Esophagus mucosa (tissue), 1 donor: ENCODE measurements at places on chromosomes 6 and 20. TPM values are rescaled to one million over a fixed set of nuclear protein-coding genes. Genes with fewer than 3 reads are reported as not detected.

TNNC2 gene
- not detected for total RNA-seq

BPIFB1 gene
- total RNA-seq = 8.3 TPM

PTP4A1 gene
- 97.3 TPM for total RNA-seq

VSX1 gene
- total RNA-seq = not detected

MLN gene
- not detected for total RNA-seq

TSBP1 gene
- total RNA-seq = not detected

C20orf202 gene
- total RNA-seq = 0.24 TPM

DNA sequence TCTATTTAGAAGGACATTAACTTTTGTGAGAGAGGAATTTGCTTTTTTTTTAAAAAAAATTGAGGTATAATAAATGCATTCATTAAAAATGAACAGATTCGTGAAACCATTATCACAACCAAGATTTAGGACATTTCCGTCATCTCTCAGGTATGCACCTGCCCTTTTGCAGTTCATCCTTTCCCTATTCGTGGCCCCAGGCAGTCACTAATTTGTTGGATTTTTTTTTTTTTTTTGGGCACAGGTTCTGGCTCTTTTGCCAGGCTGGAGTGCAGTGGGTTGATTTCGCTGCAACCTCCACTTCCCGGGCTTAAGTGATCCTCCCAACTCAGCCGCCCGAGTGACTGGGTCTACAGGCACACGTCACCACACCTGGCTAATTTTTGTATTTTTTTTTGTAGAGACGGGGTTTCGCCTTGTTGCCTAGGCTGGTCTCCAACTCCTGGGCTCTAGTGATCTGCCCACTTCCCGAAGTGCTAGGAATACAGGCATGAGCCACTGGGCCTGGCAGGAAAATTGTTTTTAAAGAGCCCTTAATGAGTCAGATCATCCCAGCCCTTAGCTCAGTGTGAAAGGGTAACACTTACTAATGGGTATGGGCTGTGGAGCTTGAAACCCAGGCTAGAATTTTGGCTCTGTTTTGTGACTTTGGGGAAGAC lies 9.2 kb downstream of the PHF3 start:
- peak; percentile 69 for ATAC-seq

- ATAC-seq = no peak
Measured at GRCh38 chr20:59831916-59832270, 101.5 kb downstream of the SYCP2 start.

GRCh38 chr6:134178161-134179044 lies 126.0 kb upstream of the SLC2A12 start:
- ATAC-seq = peak; percentile 38

- no peak for ATAC-seq
Measured at GRCh38 chr6:41298785-41299502, 12.5 kb upstream of the TREM1 start.

DNA sequence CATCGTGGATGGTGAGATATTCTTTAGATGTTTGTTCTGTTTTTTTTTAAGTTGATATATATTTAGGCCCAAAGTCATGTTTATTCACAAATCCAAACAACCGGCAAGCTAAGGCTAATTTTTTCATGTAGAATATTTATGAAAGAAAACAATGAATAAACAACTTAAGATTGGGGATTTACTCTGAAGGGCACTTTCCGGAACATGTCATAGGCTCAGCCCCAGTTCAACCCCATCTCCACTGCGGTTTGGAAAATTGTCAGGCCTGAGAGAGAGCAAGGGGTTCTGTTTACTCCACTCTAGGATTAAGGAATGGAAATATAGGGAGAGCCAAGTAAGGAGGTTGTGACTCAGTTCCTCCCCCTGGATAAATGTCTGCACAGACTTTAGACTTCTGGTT lies 18.3 kb downstream of the RPS6KA2 start:
- no peak for ATAC-seq

DNA sequence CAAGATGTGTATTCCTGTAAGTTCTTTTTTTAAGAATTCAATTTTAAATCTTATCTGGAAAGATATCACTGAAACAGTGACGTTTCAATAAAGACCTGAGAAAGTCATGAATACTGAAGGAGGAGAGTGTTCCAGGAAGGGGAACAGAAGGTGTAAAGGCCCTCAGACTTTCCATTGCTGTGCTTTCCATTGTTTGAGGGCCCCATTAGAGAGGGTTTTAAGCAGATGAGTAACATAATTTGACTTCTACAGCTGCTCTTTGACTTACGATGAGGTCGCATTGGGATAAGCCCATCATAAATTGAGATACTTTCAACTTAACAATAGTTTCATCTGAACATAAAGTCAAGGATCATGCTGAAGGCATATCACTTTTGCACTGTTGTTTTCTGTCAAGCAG lies 24.7 kb downstream of the ACOT13 start:
- ATAC-seq = no peak

GRCh38 chr6:2616811-2617210 lies 133.9 kb downstream of the MYLK4 start:
- ATAC-seq = no peak

GRCh38 chr6:2733736-2734480 lies 16.8 kb downstream of the MYLK4 start:
- ATAC-seq = no peak

DNA sequence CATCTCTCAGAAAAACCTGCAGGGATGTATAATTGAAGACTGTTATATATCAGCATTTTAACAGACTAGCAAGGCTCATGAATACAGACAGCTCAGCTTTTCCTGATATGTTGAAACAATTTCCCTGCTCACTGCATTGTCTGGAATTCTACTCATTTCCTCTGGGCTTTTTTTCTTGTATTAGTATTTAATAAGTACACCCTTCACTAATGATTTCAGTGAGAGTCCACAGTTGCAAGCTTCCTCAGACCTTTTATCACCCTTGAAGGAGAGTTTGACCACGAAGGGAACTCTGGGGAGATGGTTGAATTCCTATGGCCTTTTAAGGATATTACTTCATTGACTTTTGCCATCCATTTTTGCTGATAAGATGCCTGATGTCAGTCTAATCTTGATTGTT lies 248.7 kb downstream of the ADGB start:
- ATAC-seq = no peak

- ATAC-seq = no peak
Measured at GRCh38 chr20:35681960-35682359, 17.2 kb downstream of the NFS1 start.

DNA sequence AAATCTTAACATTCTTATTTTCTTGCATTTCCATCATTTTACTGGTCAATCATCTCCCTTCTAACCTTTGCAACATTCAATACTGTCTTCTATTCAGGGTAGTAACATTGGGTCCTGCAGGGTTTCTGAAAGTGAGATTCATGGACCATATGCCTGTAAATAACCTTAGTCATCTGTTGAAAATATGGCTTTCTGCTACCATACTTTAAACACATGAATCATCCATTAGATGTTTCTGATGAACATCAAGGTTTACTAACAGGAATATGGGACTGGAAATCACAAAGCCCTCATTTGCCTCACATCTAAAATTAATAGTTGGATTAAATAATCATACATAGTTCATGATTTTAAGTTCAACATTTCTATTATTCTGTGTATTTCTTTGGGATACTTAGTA lies 475.9 kb upstream of the MARCKS start:
- ATAC-seq = no peak

DNA sequence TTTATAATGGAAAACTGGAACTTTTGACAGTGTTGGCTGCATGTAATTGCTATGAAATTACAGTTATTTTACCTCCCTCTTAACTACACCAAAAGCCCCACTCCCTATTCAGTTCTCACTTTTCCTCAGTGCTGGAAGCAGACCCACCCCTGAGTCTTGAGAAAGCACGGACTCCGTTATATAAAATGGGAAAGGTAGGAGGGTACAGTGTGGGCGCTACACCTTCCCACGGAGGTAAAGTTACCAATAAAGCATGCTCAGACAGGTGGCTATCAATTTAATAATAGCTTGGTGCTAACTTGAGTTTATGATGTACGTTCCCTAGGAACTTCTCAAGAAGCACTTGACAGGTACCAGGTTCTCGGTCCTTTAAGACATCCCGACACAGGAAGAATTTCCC lies 59.0 kb downstream of the CLIC5 start:
- no peak for ATAC-seq

DNA sequence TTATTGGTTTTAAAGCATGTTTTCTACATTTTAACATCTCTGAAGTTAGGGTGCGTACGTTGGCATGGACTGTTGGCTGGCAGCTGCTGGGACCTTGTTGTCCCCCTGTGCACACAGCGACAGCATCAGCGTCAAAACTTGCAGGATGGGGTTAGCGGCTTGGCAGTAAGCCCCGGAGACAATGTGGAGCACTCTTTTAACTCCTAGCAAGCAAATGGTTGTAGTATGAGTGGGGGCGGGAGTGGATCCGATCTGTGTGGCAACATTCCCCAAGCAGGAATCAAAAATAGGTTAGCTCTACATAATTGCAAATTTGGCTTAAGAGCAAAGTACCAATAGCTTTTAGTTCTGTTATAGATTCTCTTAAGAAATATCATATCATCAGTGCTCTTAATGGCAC lies 70.1 kb downstream of the NRN1 start:
- ATAC-seq = no peak

DNA sequence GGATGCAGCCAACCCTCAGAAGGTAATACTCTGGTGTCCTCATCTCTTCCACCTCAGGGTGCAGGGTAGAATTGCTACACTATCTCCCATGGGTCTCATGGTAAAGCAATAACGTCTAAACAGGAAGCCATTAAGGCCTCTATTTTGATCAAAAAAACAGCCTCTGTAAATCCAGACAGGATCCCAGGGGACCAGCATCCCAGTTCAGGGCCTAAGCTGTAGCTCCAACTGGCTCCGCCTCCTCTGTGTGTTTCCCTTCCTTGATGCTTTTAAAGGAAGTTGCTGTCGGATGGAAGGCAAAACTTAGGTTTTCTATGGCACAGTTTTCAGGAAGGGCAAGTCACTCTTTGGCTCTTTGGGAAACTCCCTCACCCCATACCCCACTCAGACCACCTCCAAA lies 222.0 kb downstream of the MAFB start:
- ATAC-seq = no peak

- ATAC-seq = no peak
Measured at GRCh38 chr6:41826343-41827022, 39.0 kb downstream of the TOMM6 start.

DNA sequence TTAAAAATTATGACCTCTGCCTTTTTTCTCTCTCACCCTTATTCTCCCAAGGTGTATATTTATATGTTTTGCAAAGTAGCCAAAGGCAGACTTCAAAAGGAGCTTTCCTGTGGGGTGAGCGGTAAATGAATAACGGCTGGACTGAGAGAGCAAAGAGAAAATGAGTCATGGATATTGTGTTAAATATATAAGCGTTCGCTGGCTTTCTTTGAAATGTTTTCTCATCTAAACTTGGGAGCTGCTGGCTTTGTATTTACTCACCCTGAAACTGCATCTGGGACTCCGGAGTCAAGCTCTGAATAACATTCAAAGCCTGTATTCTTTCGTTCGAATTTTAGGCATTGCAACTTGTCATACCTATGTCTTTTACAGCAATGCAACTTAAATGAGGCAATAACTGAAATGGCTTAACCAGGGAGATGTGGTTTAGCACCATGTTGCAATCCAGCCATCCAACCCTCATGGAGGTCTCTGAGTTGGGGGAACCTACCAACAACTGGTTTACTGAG lies 32.0 kb downstream of the ATXN1 start:
- peak; percentile 22 for ATAC-seq

GRCh38 chr6:20846602-20847028 lies 312.4 kb downstream of the CDKAL1 start:
- no peak for ATAC-seq

DNA sequence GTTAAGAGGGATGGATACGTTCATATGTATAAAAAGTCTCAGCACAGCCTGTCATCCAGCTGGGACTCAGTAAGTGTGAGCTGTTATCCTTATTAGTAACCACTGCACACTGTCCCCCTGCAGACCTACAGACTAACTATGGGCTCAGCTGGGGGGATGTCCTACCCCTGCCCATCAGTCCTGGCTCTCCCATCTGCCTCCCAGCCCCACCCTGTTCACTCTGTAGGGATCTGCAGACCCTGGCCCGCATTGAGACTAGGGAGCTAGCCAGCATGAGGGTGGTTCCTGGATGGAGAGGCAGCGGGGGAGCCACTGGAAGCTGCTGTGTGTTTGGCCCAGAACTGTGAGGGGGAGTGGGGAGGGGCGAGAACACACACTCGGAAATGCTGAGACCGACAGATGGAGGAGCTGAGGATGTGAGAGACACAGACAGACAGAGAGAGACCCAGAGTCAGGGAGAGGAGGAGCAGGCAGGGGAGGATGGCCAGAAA lies 17.1 kb downstream of the XKR7 start:
- ATAC-seq = no peak

DNA sequence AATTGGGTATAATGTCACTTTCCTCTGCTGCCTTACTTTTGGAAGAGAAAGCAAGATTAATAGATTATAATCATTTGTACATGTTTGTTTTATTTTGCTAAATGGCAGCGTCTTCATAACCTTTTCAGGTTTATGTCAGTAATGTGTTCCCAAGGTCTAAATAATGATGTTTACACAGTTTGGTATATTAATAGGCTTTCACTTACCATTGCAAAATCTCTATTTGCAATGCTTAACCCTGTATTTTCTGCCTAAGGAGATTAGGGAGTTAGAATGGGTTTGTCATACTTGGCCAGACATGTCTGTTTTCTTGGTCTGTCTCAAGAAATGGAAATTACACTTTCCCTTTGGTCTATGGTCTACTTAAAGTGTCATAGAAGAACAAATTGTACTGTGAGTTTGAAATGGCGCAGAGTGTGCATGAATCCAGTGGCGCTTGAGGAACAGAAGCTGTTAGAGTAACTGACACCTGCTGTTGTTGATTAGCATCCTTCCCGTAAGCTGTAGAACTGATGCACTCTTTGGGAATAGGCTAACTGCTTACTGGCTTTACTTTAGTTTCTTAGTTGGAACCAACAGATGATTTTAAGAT lies 261.1 kb downstream of the SAMD5 start:
- peak; percentile 77 for ATAC-seq

DNA sequence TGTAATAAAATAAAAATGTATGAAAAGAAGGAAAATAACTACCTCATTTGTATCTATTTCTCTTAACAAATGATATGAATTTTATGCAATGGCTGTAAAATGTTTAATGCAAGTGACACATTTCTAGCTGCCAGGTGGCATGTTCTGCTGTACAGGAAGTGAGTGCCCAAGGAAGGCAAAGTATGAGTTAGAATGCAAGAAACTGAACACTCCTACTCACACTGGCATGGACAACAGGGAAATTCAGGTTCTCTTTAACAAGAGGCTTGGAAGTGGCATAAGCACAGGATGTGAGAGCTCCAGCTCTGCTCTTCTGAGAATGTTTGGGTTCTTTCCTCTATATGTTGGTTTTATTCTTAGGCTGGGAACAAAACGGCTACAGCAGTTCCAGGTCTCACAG lies 20.4 kb upstream of the LAMA4 start:
- ATAC-seq = no peak

- peak; percentile 54 for ATAC-seq
Measured at GRCh38 chr6:52162940-52163908, 23.0 kb upstream of the IL17A start.

- no peak for ATAC-seq
Measured at GRCh38 chr20:41619360-41620100, 1.4 kb upstream of the CHD6 start.

GRCh38 chr20:3847429-3847940 lies 851 bp downstream of the MAVS start:
- ATAC-seq = no peak

- ATAC-seq = no peak
Measured at GRCh38 chr6:123913863-123914262, 110.2 kb downstream of the NKAIN2 start.

- ATAC-seq = no peak
Measured at GRCh38 chr6:108565091-108565766, 4.5 kb downstream of the FOXO3 start.
